NCI-H1436 (cell line): ENCODE measurements at places on chromosomes 12 and 14.

DNA sequence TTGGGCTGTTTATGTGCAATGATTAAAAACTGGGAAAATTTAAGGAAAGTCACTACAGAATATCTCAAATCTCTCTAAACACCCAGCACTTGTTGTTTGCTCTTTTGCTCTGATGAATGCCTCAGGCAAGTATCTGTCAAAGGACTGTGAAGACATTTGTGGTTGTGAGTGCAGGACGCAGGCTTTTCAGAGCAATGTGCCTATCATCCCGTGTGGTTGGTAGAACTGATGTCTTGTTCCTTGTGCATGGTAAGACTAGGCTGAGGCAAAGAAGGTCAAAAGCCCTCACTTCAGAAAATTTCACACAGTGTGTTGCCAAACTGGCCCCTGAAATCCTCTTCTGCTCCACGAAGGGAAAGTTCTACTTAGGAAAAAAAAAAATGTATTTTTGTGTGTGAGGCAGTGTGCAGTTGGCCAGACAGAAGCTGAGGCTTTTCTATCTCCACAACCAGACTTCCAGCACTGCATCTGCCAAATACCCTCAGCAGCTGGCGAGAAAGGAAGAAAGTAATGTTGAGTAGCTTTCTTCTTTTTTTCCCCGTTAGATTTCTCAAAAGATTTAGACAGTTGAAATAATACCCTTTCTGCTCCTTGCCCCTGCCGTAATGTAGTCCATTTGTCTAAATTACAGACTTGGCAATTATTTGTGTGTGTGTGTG, 1103.1 kb downstream of the VRK1 start:
- no peak for DNase-seq

DNA sequence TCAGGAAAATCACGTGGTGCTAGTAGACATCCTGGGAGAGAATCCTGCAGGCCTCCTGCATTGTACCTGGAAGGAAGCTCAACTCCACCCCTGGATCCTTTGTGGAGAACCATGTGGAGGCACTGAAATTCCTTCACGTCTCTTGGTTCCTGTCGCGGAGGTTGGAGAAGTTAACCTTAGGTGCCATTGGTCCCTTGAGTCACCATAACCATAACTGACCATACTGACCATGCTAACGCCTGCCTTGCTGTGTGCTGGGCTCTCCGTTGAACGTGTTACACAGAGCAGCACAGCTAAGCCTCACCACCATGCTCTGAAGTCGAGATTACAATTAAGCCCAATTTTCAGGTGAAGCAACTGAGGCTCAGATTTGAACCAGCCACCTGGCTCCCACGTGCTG, 18.6 kb downstream of the C14orf132 start:
- DNase-seq = no peak

DNA sequence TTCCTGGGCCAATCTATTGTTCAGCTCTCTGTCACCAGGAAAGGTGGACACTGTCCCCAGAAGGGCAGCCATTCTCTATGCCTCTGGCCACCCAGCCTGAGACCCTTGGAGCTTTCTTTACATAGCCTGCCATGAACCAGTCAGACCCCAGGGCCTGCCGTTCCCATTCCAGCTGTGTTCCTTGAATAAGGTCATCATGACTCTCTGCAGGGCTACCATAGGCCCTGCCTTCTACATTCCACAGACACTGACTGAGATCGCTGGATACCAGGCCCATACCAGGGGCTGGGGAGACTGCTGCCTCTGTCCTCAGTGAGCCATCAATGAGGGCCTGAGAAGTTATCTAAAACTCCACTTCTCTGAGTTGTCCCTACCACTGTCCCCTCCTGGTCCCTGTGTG, 75.5 kb downstream of the SYNE3 start:
- DNase-seq = no peak

DNA sequence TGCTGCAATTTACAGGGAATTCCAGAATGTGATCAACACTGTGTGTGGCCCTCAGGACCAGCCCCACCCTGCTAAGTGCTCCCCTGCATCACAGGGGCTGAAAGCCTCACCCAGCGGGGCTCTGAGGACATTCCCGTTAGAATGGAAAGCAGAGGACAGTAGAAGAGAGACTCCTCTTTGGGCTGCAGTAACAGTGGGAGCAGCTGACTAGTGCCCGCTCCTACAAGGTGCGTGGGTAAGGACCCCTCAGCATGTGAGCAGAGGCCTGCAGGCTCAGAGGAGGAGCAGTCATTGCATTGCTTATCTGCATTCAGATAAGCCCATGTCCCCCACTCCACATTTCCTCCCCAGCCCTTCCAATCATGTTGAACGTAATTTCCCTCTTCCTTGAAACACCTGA, 120.1 kb downstream of the ITPR2 start:
- DNase-seq = no peak

DNA sequence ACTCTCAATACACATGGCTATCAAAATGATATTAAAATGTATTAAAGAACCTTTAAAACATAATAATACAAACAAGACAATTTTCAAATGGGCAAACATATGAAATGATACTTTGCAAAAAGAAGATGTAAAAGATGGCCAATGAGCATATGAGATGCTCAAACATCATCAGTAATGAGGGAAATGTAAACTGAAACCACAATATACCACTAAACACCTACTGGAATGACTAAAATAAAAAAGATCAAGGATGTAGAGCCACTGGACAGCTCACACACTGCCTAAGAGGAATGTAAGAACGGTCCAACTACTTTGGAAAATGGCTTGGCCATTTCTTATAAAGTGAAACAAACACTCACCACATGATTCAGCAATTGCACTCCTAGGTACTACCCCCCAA, 97.2 kb upstream of the BBS10 start:
- no peak for DNase-seq
